ENCODE measurements at places on chromosomes 13 and 19. TPM values are rescaled to one million over a fixed set of nuclear protein-coding genes. Genes with fewer than 3 reads are reported as not detected.

GRCh38 chr13:65530688-65531087 lies 1699.4 kb downstream of the PCDH9 start:
- ATAC-seq: no peak

DNA sequence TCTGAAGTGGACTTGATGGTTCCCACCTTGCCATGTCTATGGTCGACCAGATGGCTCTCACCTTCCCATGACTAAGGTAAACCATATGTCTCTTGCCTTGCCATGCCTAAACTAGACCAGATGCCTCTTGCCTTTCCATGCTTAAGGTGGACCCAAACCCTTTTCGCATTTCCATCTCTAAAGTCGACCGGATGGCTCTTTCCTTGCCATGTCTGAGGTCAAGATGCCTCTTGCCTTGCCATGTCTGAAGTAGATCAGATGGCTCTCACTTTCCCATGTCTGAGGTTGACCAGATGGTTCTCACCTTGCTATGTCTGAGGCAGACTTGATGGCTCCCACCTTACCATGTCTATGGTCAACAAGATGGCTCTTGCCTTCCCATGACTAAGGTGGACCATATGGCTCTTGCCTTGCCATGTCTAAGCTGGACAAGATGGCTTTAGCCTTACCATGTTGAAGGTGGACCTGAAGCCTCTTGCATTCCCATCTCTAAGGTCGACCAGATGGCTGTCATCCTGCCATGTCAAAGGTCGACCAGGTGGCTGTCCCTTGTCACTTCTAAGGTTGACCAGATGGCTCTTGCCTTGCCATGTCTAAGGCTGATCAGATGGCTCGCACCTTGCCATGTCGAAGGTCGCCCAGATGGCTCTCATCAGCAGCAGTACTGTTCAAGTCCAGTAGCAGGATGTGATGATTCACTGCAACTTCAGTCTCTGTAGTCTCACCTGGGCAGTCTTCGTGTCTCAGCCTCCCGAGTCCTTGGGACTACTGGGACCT lies 1439.4 kb downstream of the UQCRFS1 start:
- no peak for ATAC-seq

DNA sequence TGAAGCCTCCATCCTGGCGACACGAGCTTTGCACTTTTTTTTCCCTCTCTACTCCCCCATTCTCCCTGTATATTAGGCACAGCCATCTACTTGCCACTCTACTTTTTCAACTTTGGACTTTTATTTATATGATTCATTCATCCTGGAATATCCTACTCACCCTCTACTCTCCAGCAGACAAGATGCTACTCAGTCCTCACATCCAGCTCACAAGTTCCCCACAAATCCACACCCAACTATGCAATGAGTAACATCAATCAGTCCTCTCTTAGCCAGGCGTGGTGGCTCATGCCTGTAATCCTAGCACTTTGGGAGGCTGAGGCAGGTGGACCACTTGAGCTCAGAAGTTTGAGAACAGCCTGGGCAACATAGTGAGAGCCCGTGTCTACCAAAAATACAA lies 23.9 kb upstream of the URAD start:
- no peak for ATAC-seq

The ZNF429 gene
- total RNA-seq: 18.6 TPM

The ZNF841 gene
- total RNA-seq: 16.4 TPM

The SLC7A10 gene
- total RNA-seq: 0.83 TPM
